ENCODE measurements at places on chromosomes 11 and 22. TPM values are rescaled to one million over a fixed set of nuclear protein-coding genes. Genes with fewer than 3 reads are reported as not detected.

GRCh38 chr22:45994491-45995404 lies 17.8 kb upstream of the WNT7B start:
- DNase-seq, result peak; percentile 65

GRCh38 chr11:95736355-95736754 lies 53.2 kb downstream of the FAM76B start:
- no peak for DNase-seq

The SMC1B gene
- total RNA-seq, result not detected

The CHEK1 gene
- 20.3 TPM for total RNA-seq

The SYT8 gene
- 1.7 TPM for total RNA-seq

The RASL10A gene
- total RNA-seq, result 15.1 TPM

Measured in prostate gland (tissue), 2 donors.